Stimulated activated CD4-positive, alpha-beta T cell treated with anti-CD3 and anti-CD28 coated beads, Interleukin-12 subunit alpha, Interleukin-12 subunit beta, amount 100 ng/mL, for 4 hours (primary cell): ENCODE measurements at places on chromosomes 12 and 14.

GRCh38 chr12:131054345-131055092, 100.8 kb downstream of the ADGRD1 start:
- DNase-seq = no peak

- no peak for DNase-seq
These were observed 98.9 kb downstream of the RERG start for GRCh38 chr12:15122344-15122743.

DNA sequence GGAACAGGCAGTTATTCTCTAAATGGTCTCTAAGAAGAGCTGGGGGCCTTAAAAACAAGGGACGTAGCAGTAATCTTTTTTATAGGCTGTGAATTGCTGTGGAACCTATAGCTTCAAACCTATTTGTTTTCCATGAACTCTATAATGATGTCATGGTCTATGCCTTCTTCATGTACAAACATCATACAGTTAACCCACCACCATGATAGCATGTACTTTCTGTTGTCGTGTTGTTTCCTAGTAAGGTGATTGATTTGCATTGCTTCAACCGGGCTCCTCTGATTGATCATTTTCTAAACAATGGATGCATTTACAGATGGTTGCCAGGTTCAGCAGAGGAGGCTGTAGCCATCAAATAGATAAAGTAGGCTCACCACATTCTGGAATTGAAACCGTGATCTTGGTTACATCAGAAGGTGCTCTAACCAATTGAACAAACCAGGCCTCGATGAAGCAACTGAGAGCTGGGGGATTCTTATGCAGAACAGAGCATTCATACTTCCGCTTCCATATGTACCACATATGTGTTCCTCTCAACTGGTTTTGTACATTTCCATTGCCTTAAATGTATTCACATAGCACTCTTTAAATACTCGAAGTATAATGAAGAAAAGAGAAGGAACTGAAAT, 25.6 kb upstream of the PCNX1 start:
- no peak for DNase-seq

DNA sequence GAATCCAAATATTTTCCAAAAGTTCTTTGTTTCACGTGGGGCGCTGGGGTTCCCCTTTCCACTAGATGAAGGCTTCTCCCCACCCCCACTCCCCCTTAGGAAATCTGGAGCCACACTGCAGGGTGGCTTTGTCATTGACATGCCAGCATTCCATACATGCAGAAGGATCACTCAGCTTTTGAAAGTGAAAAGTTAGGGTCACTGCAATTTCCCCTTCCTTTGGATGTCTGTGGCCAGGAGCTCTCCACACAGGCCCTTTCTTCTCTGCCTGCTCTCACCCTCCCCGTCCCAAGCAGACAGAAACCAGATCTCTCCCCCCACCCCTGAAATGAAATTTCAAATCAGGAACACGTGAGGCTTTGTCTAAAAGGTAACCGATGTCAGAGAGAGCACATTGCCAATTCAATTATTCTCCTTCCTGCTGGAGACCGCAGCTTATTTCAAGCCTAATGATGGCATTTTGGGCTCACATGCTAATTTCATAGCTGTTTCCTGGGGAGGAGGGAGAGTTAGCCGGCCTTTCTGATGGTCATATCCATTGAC, 153.9 kb upstream of the RFLNA start:
- no peak for DNase-seq

- DNase-seq = no peak
These were observed 18.1 kb downstream of the RFC5 start for GRCh38 chr12:118034429-118035189.

DNA sequence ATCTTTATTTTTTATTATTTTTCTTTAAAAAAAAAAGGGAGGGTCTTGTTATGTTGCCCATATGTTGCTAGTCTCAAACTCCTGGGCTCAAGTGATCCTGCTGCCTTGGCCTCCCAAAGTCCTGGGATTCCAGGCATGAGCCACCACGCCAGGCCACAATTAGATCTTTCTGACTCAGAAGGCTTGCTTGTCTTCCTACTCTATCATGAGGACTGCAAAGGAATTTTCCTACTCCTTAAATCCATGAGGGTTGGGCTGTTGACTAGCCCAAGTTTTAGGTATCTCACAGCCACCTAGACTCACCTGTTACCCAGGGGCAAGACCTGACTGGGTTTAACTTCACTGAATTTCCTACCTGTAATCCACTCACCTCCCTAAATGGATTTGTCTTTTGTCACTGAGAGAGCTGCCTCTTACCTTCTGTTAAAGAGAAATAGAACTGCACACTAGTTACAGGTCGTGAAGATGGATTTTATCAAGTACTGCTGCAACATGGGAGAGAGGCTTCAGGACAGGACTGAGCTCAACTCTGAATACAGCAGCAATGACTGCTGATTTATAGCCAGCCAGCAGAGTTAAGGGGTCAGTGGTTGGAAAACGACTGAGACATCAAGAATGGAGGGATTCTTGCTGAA, 72.3 kb downstream of the B4GALNT3 start:
- DNase-seq = no peak

GRCh38 chr14:103516426-103517173, 6.0 kb downstream of the CKB start:
- no peak for DNase-seq

DNA sequence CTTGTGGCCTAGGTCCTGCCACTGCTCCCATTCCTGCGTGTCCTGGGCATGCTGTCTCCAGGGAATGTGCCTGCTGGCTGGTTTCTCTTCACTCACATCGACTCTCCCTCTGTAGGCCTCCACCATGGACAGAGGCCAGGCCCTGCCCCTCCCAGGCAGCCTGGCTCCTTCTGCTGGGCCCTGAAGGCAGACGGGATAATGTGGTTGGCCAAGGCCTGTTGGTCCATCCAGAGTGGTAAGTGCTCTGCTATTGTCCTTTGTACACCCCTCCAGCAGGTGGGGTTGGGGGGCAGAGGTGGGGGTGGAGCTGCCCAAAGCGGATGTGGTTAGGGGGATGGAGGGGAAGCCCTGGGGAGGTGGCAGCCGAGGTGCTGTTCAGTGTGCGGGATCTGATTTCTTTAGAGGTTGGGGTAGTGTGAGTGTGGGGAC, 9.5 kb upstream of the NR4A1 start:
- no peak for DNase-seq

GRCh38 chr12:100868487-100868886, 73.9 kb downstream of the ANO4 start:
- no peak for DNase-seq

DNA sequence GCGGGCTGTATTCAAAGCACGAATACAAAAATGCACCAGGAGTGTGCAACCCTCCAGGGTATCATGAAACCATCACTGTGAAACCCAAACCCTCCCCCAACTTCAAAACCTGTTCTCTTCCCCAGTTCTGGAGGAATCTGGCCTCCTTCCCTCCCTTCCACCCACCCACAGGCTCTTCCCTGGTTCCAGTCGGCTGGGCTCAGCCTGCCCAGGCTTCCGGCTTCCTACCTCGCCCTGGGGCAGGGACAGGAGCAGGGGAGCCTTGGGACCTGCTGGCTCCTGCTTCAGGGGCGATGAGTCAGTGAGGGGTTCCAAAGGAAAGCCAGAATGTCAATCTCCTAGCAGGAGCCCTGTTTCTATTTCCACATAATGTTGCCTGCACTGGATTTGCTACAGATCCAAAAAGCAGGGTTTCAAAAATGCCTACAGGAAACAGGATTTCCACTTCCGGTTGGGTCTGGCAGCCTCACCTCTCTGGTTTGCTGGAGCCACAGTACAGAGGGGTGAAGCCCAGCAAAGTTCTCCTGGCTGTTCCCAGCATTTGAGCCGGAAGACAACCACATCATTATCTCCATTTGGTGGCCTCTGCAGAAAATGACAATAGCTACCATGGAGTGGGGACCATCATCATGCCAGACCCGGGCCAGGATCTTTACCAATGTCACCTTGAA, 278.3 kb downstream of the DPF3 start:
- DNase-seq = no peak

DNA sequence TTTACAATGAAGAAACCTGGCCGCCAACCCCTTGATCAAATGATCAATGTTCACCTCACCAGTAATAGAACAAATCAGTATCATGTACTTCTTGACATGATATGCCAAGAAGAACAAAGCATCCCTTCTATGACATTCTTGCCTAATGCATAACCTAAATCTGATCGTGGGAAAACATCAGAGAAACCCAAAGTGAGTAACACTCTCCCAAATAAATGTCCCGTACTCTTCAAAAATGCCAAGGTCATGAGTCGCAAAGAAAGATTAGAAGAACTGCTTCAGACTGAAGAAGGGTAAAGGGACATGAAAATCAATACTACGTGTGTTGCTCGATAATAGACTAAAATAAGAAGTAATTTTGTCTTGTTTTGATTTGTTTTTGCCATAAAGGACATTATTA, 11.4 kb upstream of the SLC25A3 start:
- DNase-seq = no peak

DNA sequence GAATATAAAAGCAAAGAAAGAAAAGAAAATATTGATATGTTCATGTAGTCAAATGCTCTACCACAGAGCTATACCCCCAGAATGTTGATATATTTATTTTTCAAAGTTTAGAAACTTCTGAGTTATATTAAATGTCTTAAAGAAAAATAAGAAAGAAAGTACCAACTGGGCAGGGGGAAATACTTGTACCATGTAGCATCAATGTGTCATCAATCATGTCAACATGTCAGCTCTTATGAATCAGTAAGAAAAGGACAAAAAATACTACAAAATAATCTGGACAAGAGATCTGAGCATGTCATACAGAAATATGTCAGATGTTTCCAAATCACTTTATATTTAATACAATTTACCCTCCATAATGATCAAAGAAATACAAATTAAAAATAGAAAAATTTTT, 595.1 kb upstream of the ATP2B1 start:
- no peak for DNase-seq

DNA sequence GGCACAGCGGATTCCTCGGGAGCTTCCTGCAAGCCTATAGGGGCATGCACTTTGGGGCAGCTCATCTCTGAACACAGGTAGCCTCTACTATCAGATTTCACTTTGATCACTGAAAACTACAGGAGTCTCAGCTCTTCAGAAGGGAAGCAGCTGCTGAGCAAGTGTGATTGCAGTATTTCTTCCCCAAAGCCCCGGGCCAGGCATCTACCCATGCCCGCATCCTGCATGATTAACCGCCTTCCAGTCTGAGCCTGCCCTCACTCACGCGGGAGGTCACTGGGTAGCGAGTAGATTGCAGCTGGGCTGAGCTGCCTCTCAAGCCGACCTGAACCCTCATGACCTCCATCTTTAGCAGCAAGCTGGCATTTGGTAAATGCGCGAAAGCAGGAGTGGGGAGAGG, 334.7 kb downstream of the DPF3 start:
- no peak for DNase-seq

DNA sequence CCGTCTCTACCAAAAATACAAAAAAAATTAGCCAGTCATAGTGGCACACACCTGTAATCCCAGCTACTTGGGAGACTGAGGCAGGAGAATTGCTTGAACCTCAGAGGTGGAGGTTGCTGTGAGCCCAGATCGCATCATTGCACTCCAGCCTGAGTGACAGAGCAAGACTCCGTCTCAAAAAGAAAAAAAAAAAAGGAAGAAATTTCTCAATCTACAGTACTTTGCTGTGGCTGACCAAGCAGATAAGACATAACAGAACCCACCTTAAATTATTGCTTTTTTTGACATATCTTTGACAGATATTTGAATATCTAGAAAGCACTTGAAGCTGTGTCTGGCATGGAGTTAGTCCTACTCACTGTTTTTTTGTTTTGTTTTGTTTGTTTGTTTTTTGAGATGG, 34.9 kb upstream of the HNF1A start:
- DNase-seq = no peak

- no peak for DNase-seq
These were observed 19.8 kb downstream of the DAD1 start for GRCh38 chr14:22569106-22569736.

GRCh38 chr14:87952307-87953094, 40.5 kb downstream of the GALC start:
- DNase-seq = no peak

GRCh38 chr14:89024691-89025090, 200.2 kb downstream of the TTC8 start:
- no peak for DNase-seq

DNA sequence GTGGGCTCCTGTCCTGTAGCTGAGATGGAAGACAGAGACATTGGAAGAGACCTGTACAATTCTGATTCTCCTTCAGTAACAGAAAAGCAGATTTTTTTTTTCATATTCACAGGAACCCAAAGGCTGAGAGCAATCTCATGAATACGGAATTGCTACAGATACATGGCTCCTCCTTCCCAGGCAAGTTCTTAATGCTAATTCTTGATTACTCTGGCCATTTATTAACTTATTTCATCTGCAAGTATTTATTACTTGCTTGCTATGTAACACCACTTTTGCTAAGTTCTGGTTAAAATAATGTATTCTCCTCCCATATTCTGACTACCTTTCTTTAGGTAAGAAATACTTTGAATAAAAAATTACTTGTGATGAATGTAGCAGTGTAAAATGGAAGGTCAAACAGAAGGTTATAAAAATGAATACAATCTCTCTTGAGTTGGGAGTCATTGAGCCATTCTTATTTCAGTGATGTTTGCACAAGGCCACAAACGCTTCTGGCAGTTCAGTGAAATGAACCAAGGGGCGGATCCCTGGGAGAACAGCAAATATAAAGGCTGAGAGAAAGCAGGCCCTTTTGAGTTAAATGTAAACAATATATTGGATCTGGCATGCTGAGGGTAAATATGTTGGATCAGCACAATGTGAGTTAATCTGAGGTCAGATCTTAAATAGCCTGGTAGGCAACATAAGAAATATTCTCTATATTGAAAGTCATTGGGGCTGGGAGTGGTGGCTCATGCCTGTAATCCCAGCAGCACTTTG, 37.6 kb downstream of the MUCL1 start:
- no peak for DNase-seq
